H9 (cell line): ENCODE measurements at places on chromosomes 3 and 15. TPM values are rescaled to one million over a fixed set of nuclear protein-coding genes. Genes with fewer than 3 reads are reported as not detected.
A peak's percentile ranks its signal among the peaks of the same experiment; 100 is the strongest.

DNA sequence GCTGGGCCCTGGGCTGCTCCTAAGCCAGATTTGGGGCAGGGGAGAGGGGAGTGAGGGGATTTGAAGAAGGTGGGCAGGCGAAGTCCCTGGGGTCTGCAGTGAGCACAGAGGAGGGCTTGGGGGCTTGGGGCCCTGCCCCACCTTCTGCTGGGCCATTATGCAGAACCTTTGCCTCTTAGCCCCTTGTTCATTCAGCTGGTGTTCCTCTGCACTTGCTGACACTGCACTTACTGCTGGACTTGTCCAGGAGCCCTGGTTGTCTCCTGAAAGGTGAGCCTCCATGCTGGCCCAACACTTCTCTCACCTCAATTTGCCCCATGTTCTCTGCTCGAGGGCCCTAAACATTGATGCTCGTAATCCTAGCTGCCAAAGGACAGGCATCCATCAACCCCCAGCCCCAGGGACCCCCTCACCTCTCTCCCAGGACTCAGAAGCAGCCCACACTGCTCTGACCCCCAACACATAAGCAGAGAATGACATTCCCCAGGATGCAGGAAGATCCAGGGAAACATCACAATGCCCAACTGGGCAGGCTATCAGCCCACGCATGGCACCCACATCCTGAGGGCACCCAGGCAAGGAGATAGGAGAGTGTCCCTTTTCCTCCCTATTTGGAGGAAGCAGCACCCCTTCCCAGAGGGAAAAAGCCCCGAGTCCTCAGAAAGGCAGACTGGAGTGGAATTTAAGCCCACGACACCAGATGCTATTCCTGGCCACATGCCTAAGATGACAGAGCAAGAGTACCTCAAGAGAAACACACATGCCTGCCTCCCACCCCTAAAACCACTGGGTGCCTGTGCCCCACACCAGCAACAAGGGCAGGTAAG, 76.8 kb downstream of the ADCY5 start:
- DNase-seq: no peak

DNA sequence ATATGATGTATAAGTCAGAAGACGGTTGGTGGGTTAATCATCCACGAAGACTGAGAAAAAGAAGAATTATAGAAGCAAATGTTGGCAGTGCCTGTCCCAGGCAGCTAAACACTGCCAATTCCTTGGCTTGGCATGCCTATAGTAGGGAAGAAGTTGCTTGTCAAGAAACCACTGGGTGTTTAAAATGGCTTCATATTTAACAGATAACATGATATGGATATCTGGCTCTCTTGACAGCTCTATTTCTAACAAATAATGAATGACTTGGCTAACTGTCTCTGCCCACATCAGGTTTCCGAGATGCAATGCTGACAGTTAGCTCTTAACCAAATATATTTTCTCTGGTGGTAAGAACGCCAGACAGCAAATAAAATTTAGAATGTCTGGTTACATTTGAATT, 341.7 kb upstream of the KCNMB2 start:
- no peak for DNase-seq

- peak; percentile 22 for DNase-seq
These were observed 13.7 kb downstream of the PLEKHO2 start for GRCh38 chr15:64855205-64855975.

DNA sequence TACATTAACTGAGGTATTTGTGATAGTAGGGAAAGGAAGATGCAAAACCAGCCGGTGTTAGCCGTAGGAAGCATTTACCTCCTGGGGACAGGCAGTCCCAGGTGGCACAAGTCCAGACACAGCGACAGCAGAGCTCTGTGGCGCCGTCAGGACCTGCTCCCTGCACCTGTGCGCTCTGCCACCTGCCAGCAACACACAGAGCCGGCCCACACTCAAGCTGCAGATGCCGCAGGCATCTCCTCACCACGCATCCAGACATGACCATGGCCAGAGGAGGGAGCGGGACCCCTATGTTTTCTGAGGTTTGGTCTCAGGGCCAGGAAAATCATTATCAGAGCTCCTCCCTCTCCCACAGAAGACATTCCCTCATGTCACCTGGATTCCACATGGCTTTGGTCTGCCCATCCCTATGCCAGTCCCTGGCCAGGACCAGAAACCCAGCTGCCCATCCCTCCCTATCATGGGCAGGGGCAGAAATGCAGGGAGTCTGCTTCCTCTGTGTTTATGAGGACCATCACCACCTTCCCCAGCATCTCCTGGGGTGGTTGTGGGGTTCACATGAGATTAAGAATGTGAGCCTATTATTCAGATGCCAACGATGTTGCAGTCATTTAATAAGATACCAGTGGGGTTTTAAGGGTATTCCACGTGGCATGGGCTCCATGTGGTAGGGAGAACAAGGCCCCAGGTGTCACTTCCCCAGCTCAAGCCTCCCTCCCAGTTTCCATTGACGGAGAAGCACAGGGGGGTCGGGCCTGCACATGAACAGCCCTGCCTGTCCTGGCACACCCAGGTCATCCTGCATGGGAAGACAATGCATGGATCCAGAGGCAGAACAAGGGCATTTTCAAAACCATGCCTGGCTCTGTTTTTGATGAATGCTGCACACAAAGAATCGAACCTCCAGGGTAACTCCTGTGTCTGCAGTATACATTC, 251.1 kb downstream of the OCA2 start:
- DNase-seq: no peak

GRCh38 chr3:172125963-172126457, 86.6 kb downstream of the FNDC3B start:
- no peak for DNase-seq

The SETD2 gene
- total RNA-seq: 57.4 and 60.8 TPM in 2 replicates

DNA sequence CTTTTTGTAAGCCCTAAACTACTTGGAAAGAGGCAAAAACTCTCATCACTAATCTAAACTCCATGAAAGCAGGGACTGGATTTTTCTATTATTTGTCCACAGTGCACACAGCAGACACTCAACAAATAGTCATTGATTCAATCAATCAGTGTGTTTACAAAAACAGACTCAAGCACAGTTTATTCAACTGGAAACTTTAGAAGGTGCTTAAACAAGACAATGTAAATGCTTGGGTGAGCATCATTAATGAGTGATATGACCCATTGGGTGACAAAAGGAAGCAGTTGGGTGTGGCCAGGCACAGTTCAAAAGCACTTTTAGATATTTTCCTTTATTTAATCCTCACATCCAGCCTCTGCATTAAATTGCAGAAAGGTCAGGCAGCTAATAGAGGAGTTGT, 32.0 kb upstream of the PPP4R2 start:
- DNase-seq: no peak

DNA sequence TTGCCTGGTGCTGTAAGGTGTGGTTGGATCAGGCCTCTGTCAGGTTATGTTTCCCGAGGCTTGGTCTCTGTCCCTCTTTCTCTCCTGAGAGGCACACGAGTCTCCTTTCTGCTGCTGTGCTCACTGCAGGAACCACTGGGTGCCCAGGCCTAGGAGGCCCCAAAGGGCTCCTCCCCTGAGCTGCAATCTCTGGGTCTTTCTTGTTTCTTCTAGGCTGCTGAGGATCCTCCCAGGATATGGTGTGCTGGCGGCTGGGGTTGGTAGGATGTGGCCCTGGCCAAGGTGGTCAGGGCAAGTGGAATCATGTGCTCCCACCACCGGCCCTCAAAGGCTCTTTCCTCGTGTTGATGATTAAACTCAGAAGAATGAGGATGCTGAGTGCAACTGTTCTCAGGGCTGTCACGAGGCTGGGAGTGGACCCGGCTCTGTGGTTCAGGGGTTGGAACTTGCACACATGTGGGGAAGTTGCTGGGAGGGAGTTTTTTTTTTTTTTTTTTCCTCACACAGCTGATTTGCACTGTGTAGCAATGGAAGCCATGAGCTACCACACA, 43.6 kb upstream of the CTSH start:
- DNase-seq: no peak

The ZIC4 gene
- total RNA-seq: not detected in 2 replicates
